ENCODE measurements at places on chromosomes 3 and 15.

GRCh38 chr3:22732641-22733040 lies 470.5 kb upstream of the UBE2E2 start:
- DNase-seq, result no peak
- no peak overlapping the region for H3K4me3 ChIP-seq
- peaks cover 2% of the 10 kb centered on the region for H3K27me3 ChIP-seq
- no peaks in the 10 kb centered on the region for H3K36me3 ChIP-seq
- no peak overlapping the region for H3K27ac ChIP-seq
- H3K4me1 ChIP-seq, result no peaks in the 10 kb centered on the region

DNA sequence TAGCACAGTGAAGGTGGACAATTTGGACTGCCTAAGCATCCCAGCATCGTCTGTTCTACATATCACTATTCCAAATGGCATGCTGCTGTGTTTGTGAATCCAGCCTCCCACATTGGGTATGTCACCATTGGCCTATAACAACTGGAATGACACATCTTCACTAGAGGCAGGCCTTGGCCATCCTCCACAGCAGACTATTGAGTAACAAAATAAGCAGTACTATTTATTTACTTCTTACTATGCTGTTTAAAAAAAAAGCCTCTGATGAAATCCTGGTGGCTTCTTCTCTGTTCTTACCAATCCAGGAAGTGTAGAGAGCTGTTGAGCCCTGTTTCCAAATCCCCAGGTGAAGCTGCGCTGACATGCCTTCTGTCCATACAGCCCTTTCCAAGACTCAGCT lies 30.6 kb upstream of the CERS3 start:
- no peak overlapping the region for H3K27ac ChIP-seq
- no peak for DNase-seq
- no peak overlapping the region for H3K4me3 ChIP-seq

DNA sequence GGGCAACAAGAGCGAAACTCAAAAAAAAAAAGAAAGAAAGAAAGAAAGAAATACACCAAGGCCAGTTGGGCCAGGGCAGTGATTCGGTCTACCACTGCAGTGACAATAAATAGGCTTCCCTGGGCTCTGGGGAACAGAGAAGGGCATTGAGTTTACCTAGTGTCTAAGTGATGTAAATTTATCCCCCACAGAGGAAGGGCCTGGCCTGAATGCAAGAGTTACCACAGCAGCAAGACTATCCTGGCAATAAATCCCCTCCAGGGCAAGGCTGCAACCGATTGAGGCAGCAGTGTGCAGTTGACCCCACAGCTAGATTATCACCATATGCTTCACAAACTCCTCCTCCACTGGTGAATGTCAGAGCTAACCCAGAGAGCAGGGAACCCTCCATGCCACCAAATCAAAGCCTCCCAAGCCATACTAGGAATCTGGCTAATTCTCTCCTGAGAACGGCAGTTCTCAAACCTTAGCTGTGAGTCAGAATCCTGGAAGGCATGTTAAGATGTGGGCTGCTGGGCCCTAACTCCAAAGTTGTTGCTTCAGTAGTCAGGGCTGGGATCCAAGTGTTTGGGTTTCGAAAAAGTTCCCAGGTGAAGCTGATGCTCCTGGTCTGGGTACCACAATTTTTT lies 64.3 kb upstream of the GATM start:
- no peak for DNase-seq
- no peak overlapping the region for H3K4me3 ChIP-seq
- no peak overlapping the region for H3K27ac ChIP-seq
- no peaks in the 10 kb centered on the region for H3K36me3 ChIP-seq
- H3K27me3 ChIP-seq, result peaks cover 5% of the 10 kb centered on the region
- no peaks in the 10 kb centered on the region for H3K4me1 ChIP-seq

DNA sequence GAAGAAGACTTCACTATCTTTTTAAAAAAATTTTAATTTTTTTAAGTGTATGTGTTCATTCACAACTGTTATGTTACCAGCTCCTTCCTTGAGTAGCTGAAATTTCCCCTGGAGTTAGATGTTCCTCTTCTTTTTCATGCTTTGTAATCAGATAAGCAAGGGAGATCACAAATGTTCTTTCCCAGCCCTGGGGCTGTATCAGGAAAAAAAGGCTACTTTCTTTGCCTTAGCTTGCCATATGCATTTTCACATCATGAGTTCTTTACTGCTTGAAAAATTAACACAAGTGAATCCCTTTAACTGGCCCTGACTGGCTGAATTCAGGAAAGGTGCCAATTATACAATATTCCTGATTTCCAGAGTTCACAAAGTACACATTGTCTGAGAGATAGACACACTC lies 353.2 kb upstream of the ATP11B start:
- H3K27me3 ChIP-seq, result no peaks in the 10 kb centered on the region
- H3K4me3 ChIP-seq, result no peak overlapping the region
- no peak overlapping the region for H3K27ac ChIP-seq
- no peaks in the 10 kb centered on the region for H3K36me3 ChIP-seq
- H3K4me1 ChIP-seq, result no peaks in the 10 kb centered on the region

GRCh38 chr3:8727605-8728512 lies 5.7 kb upstream of the CAV3 start:
- H3K36me3 ChIP-seq, result no peaks in the 10 kb centered on the region
- no peak for DNase-seq
- no peak overlapping the region for H3K4me3 ChIP-seq

- DNase-seq, result no peak
- peaks cover 7% of the 10 kb centered on the region for H3K4me1 ChIP-seq
- no peak overlapping the region for H3K27ac ChIP-seq
- no peaks in the 10 kb centered on the region for H3K36me3 ChIP-seq
- no peak overlapping the region for H3K4me3 ChIP-seq
Observed at GRCh38 chr3:43019826-43020225, 40.7 kb downstream of the GASK1A start.

DNA sequence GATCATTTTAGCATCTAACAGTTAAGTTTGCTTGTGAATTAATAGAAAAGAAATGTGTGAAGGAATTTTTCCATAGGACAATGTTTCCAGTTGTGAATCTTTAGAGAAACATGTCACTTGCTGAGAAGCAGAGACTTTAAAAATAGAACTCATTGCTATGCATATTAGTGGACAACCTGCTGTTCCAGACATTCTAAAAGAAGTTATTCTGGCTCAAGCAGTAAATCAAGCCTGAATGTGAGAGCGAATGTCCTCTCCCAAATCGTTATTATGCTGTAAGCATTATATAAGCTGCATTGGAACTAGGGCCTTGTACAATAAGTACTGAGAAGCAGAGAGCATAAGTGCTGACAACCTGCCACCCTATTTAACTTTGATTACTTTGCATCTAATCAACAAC lies 990.9 kb downstream of the PLOD2 start:
- H3K27ac ChIP-seq, result no peak overlapping the region
- no peaks in the 10 kb centered on the region for H3K27me3 ChIP-seq
- H3K36me3 ChIP-seq, result no peaks in the 10 kb centered on the region

- no peak for DNase-seq
- no peak overlapping the region for H3K27ac ChIP-seq
- H3K36me3 ChIP-seq, result no peaks in the 10 kb centered on the region
- no peaks in the 10 kb centered on the region for H3K4me1 ChIP-seq
Observed at GRCh38 chr3:36707623-36708409, 56.5 kb downstream of the DCLK3 start.

DNA sequence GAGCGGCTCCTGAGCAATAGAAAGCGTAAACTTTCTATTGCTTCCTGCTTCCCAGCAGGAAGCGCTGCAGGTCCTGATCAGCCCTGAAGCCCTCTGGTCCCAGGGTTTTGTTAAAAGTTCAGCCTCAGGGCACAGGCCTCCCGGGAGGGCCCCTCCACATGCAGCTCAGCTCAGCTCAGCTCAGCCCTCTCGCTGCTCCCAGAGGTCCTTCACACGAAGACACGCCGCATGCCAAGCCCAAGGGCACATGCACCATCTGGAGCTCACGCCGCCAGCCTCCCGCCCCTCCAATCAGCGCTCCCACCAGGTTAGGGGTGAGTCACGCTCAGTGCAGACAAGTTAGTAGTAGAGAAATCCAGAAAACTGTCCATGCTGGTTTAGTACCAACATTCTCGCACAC lies 12.7 kb downstream of the TKT start:
- no peak overlapping the region for H3K27ac ChIP-seq
- H3K27me3 ChIP-seq, result no peaks in the 10 kb centered on the region
- H3K4me3 ChIP-seq, result no peak overlapping the region
- peaks cover 43% of the 10 kb centered on the region for H3K36me3 ChIP-seq

- no peak for DNase-seq
- no peak overlapping the region for H3K27ac ChIP-seq
- H3K27me3 ChIP-seq, result no peaks in the 10 kb centered on the region
- H3K4me1 ChIP-seq, result no peaks in the 10 kb centered on the region
Observed at GRCh38 chr3:57512166-57512565, 32.0 kb downstream of the DNAH12 start.

GRCh38 chr3:48928679-48929078 lies 10.0 kb downstream of the ARIH2 start:
- DNase-seq, result no peak
- no peaks in the 10 kb centered on the region for H3K27me3 ChIP-seq
- peak overlapping the region; percentile 41 for H3K27ac ChIP-seq
- peaks cover 49% of the 10 kb centered on the region for H3K4me1 ChIP-seq

GRCh38 chr3:117036259-117036799 lies 326.8 kb downstream of the TUSC7 start:
- H3K27ac ChIP-seq, result no peak overlapping the region
- no peaks in the 10 kb centered on the region for H3K36me3 ChIP-seq
- no peak overlapping the region for H3K4me3 ChIP-seq
- no peaks in the 10 kb centered on the region for H3K27me3 ChIP-seq
- DNase-seq, result no peak

- no peak overlapping the region for H3K4me3 ChIP-seq
- H3K4me1 ChIP-seq, result peaks cover 11% of the 10 kb centered on the region
- peaks cover 16% of the 10 kb centered on the region for H3K27me3 ChIP-seq
- no peak for DNase-seq
- no peak overlapping the region for H3K27ac ChIP-seq
Observed at GRCh38 chr3:109073116-109073515, 44.8 kb downstream of the MORC1 start.

DNA sequence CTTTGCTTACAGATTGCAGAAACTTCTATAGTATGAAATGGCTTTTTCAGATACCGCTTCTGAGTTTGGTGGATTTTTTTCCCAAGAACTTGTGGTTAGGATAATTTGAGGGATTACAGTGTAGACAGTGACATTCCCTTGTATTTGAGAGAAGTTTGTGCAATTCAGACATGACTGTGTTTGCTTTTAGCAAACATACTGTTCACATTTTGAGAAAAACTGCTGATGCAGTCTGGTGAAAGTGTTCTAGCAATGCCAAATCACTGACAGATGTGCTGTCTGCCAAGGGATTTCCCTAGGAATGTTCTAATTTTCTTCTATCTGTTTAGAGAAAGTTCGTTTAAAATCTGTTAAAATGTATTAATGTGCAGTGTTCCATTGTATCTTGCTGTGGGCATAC lies 652.6 kb downstream of the FHIT start:
- H3K4me1 ChIP-seq, result no peaks in the 10 kb centered on the region
- no peaks in the 10 kb centered on the region for H3K36me3 ChIP-seq
- H3K4me3 ChIP-seq, result no peak overlapping the region
- peaks cover 6% of the 10 kb centered on the region for H3K27me3 ChIP-seq

- no peaks in the 10 kb centered on the region for H3K36me3 ChIP-seq
- no peaks in the 10 kb centered on the region for H3K27me3 ChIP-seq
- H3K4me3 ChIP-seq, result no peak overlapping the region
- H3K27ac ChIP-seq, result no peak overlapping the region
Observed at GRCh38 chr15:91516866-91517265, 336.6 kb upstream of the SLCO3A1 start.

- no peak overlapping the region for H3K4me3 ChIP-seq
- no peaks in the 10 kb centered on the region for H3K27me3 ChIP-seq
- H3K4me1 ChIP-seq, result no peaks in the 10 kb centered on the region
- no peaks in the 10 kb centered on the region for H3K36me3 ChIP-seq
- DNase-seq, result no peak
Observed at GRCh38 chr15:51448622-51449399, 107.4 kb downstream of the GLDN start.

GRCh38 chr3:102400766-102401165 lies 34.0 kb upstream of the ZPLD1 start:
- DNase-seq, result no peak
- H3K27ac ChIP-seq, result no peak overlapping the region
- H3K4me1 ChIP-seq, result no peaks in the 10 kb centered on the region
- H3K27me3 ChIP-seq, result peaks cover 12% of the 10 kb centered on the region

DNA sequence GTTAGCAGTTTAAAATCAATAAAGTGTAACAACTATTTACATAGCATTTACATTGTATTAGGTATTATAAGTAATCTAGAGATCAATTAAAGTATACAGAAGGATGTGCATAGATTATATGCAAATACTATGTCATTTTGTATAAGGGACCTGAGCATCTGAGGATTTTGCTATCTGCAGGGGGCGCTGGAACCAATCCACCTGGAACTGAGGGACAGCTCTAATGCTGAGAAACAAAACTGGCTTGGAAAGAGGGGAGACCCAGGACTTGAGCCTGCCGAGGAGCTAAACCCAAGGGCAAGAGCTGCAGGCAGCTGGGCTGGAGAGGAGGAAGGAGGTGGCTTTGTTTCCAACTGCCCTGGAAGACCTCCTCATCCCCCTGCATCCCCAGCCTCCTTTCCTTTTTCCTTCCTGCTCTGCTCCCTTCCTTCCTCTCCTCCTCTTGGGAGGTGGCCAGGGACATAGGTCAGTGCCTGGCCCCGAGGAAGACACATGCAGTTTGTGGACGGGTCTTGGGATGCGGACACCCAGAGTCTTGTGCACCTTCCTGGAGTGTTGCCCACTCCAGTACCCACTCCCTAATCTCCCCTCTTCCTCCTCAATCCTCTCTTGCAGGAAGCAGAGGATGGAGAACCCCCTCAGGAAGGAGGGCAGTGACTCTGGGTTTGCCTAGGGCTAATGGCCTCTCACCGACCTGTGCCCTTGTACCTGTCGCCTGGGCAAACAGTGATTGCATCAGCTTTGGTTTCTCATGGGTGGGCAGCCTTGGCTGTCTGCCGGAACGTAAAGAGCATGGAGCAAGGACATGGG lies 825 bp upstream of the RTP3 start:
- DNase-seq, result no peak
- peaks cover 28% of the 10 kb centered on the region for H3K4me1 ChIP-seq
- H3K4me3 ChIP-seq, result no peak overlapping the region
- no peaks in the 10 kb centered on the region for H3K36me3 ChIP-seq
- no peak overlapping the region for H3K27ac ChIP-seq
- H3K27me3 ChIP-seq, result no peaks in the 10 kb centered on the region

DNA sequence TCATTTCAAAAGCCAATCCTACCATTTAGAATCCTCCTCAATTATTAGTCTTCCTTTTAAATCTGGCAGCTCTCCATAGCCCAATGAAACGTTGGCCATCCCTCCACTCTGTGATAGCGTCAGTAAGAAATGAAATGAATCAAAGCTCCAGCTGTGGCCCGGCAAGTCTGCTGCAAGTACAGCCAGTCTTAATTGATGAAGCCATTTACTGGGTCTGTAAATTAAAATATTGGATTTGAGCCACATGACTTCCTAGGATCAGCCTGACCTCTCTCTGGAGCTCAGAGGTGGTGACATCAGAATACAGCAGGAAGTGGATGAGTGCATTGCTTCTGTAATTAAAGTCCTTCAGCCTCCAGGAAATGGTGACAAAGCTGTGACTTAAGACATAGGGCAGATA lies 347.0 kb upstream of the LMCD1 start:
- H3K36me3 ChIP-seq, result no peaks in the 10 kb centered on the region
- no peaks in the 10 kb centered on the region for H3K27me3 ChIP-seq
- H3K4me3 ChIP-seq, result no peak overlapping the region
- no peak overlapping the region for H3K27ac ChIP-seq
- H3K4me1 ChIP-seq, result no peaks in the 10 kb centered on the region
